ENCODE measurements at places on chromosomes 1 and 21.

DNA sequence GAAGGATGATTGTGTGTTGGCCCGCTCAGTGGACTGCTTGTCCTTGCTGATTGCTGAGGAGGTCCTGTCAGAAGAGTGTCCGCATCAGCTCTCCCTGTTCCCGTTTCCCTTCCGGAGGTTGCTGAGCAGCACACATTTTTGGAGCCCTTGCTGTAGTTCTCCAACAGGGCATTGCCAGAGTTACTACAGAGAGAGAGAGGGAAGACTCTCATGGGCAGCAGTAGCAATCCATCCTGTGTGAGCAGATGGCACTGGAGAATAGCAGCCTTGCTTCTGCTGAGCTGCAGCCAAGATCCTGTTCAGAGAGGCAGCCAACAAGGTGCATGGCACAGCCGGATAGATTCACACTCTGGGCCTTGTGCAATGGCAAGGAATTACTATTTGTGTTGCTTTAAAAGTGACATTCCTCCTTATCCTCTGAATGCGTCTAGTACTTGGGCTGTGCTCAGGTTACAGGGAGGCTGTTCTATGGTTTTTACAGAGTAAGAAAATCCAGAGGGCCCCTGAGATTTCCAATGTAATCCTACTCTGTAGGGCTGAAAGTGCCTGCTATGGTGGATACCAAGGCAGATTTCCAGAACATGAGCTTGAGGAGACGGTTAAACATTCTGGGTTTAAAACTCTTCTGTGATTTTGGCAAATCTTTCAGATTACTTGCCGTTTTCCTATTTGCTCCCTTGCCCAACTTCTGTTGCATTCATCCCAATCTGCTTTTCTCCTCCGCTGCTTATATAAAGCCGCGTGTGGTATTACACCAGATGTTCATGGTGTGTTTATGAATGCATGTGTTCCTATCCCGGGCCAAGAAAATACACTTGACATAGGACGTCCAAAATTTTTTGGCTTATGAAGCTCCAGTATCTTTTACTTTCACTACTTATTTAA lies 27.4 kb downstream of the AK4 start:
- no peak for DNase-seq

DNA sequence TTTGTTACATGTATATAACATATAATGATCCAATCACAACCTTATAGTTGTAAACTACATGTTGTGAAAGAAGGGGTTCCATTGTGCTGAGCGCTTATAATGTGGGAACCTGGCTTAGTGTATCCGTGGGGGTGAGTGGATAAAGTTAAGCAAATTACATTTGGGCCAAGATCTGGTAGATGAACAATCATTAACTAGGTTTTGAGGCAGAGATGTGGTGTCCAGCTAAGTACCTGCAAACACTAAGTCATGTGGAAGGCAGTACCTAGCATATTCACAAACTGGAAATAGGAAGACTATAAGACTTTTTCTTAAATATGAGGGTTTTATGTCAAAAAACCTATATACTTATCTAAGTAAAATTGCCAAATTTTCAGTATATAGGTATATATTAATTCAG lies 167.2 kb upstream of the PDE4B start:
- no peak for DNase-seq

GRCh38 chr1:60896701-60897363 lies 185.5 kb upstream of the NFIA start:
- DNase-seq, result no peak

GRCh38 chr1:230854423-230854822 lies 13.9 kb downstream of the C1orf198 start:
- DNase-seq, result no peak

DNA sequence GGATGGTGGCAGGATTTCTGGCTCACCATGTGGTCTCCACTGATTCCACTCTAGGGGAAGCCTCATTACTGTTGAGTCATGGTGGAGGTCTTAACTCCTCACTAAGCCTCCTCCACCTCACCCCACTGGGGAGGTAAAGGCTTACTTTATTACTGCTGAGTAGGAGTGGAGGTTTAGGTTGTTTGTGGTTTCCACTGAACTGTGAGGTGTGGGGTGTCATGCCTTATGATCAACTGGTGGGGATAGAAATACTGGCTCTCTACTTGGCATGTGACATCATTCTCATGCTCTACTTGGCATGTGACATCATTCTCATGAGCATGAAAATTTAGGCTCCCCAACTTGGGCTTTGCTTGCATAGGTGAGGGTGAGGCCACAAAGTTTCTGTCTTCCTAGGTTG lies 35.6 kb downstream of the COL6A1 start:
- no peak for DNase-seq

- DNase-seq, result no peak
Observed at GRCh38 chr1:100892554-100892953, 2.1 kb downstream of the EXTL2 start.

DNA sequence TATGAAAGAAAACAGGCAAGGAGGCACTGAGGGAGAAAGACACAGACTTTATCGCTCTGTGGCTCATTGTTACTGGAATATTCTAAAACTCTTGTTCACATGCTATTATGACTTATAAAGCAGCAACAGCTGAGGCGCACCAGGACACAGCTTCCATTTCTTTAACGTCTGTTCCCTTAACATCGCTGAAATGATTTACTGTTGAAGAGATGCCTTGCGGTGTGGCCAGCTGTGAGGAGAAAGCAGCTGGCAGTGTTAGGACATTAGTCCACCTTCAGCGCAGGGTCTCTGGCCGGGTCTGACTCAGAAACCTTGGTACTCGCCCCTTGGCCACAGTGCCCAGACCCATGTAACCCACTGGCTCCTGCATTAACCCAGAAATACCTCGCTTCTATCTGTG lies 3.1 kb upstream of the PER3 start:
- no peak for DNase-seq

DNA sequence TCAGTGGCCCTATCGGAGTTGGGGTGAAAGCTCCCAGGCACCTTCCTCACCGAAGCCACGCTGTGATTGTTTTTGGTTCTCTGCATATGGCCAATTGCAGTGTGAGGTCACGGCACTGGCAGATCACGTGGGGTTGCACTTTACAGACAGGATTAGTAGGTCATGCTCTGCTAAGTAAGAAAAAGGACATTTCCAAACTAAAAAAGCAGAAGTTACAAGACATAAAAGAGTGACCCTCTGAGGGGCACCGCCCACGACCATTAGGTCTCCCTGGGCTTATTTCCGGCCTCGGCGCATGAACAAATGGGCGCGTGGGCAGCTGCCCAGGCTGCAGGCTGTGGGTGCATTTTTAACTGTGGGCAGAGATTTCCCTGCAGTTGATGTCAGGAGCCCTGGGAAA lies 2.0 kb downstream of the CAPN9 start:
- DNase-seq, result no peak

GRCh38 chr21:29499734-29500343 lies 201.1 kb downstream of the BACH1 start:
- peak; percentile 10 for DNase-seq

DNA sequence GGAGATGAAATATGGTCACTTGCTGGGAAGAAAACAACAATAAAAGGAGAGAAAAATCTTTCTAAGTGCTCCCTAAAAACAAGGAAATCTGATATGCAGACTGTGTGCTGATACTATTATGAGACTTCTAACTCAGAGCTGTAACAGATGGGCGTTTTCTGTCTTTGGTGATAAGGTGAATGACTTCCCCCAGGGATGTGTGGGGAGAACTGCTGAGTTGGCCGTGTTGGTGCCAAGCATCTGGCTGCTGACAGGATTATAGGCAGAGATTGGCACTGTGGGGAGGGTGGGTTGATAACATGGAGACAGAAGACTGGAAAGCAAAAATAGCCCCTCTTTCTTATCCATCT lies 438.5 kb upstream of the PLXNA2 start:
- DNase-seq, result no peak

DNA sequence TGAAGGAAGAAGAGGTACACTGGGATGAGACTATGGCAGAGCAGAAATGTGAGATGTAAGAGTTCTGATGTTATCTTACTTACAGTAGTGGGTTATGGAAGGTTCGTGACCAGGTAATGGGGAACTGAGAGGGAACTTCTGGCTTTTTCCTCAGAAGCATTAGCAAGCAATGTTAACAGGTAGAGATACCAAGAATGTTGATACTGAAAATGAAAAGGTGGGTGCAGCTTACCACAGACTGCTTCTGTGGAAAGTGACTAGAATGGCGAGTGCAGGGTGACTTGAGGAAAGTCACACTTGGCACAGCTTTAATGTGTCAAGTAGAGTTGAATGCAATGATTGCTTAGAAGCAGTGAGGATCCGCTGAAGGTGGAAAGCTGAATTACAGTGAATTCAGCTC lies 70.8 kb downstream of the PLA2G4A start:
- DNase-seq, result no peak

DNA sequence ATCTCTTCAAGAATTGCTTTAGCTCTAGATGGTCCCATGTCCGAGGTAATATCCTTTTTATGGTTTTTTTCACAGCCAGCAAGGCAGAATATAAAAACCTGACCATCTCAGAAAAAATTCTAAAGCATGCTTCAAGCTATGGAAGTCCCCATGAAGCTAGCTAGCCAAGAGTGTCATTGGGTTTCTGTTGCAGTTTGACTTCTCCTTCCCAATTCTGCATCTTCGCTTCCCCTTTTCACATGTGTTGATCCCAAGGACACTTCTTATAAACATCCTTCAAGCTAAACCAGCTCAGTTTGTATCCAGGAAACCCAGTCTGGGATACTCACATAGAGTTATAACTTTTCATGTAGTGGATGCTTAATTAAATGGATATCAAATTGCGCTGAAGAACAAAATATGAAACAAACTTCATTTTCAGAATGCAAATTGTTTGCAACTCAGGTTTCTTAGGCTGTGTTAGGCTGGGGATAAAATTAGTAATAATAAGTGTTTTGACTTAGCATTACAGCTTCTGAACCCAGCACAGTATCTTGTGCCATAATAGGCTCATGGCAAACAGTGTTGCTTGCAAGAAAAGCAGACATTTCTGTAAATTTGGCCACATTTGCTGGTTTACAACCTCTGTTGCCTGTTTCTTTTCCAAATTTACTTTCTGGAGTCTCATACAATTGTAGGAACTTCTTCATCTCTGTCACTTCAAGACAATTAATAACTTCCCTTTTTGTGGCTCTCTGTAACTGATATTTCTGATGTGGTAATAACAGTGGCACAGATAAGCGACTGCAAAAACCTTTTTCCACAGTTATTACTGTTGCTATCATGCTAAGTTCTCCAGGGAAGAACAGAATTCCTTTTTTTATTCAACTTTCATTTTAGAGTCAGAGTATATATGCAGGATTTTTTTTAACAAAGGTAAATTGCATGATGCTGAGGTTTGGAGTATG lies 53.2 kb downstream of the NCAM2 start:
- DNase-seq, result no peak

GRCh38 chr1:62978741-62979140 lies 194.8 kb downstream of the ATG4C start:
- no peak for DNase-seq

DNA sequence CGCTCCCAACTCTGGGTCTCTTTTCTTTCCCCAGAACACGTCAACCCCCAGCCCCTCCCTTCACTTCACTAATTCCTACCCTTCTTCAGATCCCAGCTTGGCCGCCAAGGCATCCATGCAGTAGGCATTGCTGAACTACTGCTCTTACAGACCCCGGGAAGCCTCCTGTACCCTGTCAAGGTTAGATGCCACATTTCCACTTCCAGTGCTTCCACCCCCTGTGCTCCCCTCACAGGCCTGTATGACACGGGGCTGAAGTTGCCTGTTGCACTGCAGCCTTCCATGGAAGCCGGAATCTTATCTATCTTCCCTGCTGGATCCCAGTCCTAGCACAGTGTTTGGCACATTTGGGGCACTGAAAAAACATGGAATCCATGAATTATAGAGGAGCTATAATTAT lies 99.0 kb upstream of the SOD1 start:
- no peak for DNase-seq

GRCh38 chr21:17829472-17829871 lies 10.3 kb upstream of the C21orf91 start:
- DNase-seq, result no peak

DNA sequence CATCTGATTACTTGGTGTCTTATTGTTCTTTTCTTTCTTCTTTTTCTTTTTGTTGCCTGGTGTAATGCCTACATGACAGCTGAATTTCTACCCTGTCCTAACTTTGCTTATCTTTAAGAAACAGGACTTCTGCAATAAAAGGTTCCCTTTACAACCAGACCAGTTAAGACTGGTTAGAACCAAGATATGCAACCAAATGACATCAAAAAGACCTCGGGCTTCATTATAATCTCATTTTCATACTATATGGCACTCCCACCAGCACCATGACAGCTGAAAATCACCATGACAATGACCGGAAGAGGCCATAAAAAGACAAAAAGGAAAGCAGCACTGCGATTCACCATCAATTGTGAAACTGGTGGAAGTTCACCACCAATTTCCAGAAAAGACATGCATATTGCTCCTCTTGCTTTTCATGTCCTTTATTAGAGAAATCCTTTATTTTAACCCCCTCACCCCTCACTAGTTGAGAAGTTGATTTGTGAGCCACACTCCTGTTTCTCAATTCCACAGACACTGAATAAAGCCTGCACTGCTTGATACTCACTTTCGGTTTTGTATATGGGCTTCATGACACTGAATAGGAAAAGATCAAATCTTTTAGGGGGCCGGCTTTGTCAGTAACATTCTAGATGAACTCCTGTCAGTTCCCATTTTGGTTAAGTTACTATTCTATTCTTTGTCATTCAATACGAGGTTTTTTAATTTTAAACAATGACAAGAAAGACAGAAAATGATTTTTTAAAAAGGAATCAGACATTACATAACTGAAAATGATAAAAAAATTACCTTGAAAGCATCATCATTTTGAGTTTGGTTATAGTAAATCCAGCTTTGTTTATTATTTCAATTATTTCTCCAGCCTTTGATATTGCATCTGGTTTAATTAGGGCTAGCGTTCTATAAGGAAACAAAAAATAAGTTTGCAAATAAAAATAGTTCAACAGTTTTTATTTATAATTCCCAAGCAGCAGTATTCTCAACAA lies 58.1 kb downstream of the NME7 start:
- DNase-seq, result no peak

DNA sequence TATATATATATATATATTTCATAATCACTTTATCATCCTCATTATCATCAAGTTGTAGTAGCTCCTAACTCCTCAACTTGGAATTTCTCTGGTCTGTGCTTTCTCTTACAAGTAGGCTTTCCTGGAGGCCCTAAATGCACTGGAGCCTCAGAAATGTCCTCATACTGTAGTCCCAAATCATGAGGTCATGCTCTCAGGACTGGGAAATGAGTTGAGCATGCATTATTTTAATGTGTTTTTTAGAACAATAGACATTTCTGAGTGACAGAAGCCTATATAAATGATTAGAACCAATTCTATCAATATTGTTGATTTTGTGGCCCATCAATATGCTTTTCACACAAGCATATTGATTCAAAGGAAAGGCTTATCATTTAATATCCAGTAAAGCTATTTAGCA lies 42.9 kb upstream of the C1orf105 start:
- DNase-seq, result no peak

Data from activated CD4-positive, alpha-beta memory T cell treated with anti-CD3 and anti-CD28 coated beads for 36 hours (primary cell).